ENCODE measurements at places on chromosomes 3 and 15. TPM values are rescaled to one million over a fixed set of nuclear protein-coding genes. Genes with fewer than 3 reads are reported as not detected.
A peak's percentile ranks its signal among the peaks of the same experiment; 100 is the strongest.

- no peak for DNase-seq
Observed at GRCh38 chr15:78985859-78986475, 41.1 kb upstream of the CTSH start.

The OPA1 gene
- 58.5 TPM for polyA plus RNA-seq

- DNase-seq = no peak
Observed at GRCh38 chr3:110550511-110550910, 521.1 kb upstream of the NECTIN3 start.

The ATP8B4 gene
- 2.1 TPM for polyA plus RNA-seq

The SLC51A gene
- 8.4 TPM for polyA plus RNA-seq

- no peak for DNase-seq
Observed at GRCh38 chr3:162077108-162077507, 580.5 kb downstream of the OTOL1 start.

GRCh38 chr3:189071446-189071845, 100.3 kb upstream of the TPRG1 start:
- no peak for DNase-seq

- DNase-seq = peak; percentile 26
Observed at GRCh38 chr3:183697123-183697609, 431 bp upstream of the YEATS2 start.

The KLF13 gene
- polyA plus RNA-seq = 49.0 TPM

The ATP13A5 gene
- polyA plus RNA-seq = 0.36 TPM

- no peak for DNase-seq
Observed at GRCh38 chr3:179233043-179233442, 17.9 kb downstream of the KCNMB3 start.

The PHLDB2 gene
- polyA plus RNA-seq = 62.7 TPM

- DNase-seq = no peak
Observed at GRCh38 chr3:39216176-39216790, 23.9 kb upstream of the XIRP1 start.

DNA sequence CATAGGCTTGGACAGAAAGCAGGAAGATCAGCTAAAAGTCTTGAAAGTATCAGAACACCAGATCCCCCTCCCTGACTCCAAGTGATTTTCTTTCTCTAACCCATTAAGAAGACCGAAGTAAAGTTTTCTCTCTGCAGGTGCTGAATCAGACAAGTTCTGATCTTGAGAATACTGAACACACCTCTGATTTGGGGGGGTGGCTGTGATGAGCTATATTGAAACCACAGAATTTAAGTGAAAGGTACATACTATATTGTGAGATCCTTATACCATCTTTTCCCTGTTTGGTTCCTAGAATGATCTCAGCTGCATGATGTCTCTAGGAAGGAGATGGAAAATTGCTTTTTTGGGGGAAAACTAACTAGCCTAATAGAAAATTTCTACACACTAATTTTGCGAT, 196.0 kb downstream of the DIPK2A start:
- DNase-seq = no peak

The DZIP1L gene
- polyA plus RNA-seq = 18.8 TPM

- DNase-seq = no peak
Observed at GRCh38 chr15:49860101-49860500, 239.3 kb downstream of the DTWD1 start.

The C3orf20 gene
- 0.10 TPM for polyA plus RNA-seq

- no peak for DNase-seq
Observed at GRCh38 chr3:23739536-23739935, 66.2 kb upstream of the UBE2E1 start.

The MASP1 gene
- polyA plus RNA-seq = 6.2 TPM

DNA sequence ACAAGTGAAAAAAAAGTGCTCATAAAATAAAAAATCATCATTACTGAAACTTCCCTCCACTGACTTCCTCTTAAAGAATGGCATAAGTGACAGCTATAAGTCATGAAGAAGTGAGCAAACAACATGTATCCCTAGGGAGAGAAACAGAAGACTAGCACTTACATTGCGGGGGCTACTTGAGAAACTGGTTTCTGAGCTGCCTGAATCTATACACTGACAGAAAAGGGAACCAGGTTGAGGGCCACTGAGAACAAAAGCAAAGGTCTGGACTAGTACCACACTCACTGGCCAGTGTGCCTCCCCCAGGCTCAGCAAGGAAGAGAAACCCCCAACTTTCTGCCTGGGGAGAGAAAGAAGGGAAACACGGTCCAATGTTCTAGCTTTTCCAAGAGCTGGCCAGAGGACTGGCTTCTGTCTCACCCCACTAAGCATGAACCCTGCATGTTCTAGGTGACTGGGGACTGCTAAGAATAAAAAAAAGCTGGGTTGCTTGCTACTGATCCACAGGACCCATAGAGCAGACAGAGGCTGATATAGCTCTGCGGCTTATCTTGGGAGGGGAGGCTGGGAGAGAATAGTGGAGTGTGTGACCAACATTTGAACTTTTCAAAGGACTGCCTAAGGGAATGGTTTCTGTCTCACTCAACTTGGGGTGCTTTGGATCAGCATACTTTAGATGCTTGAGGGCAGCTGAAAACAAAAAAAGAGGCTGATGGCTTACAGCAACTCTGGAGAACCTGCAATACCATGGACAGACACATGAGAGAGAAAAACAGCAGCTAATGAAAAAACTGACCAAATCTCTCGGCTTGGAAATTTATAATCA, 8.1 kb downstream of the RAD18 start:
- no peak for DNase-seq

Data from left lung (tissue), 14 donors.